ENCODE measurements at places on chromosomes 1 and 21. TPM values are rescaled to one million over a fixed set of nuclear protein-coding genes. Genes with fewer than 3 reads are reported as not detected.

PRMT2 gene
- polyA plus RNA-seq = 141 TPM

CYB561D1 gene
- 7.5 TPM for polyA plus RNA-seq

- no peak for DNase-seq
Observed at GRCh38 chr1:55870106-55870505, 654.9 kb upstream of the USP24 start.

DNA sequence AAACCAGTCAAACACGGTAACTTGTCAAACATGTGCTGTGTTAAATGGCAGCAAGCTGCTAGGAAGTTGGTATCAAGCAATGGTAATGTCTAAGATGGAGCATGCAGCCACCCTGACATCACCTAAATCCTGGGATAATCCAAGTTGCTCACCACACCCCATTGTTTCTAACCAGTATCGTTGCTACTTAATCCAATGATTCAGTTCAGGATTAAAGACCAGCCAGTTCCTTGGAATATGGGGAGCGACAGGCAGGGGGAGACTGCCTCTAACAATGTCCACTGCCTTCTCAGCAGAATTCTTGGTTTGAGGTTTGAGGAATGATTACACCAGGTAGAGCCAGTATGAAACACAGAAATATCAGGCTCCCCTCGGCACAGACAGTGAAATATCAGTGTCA is 122.1 kb upstream of the IFFO2 start:
- no peak for DNase-seq

DNA sequence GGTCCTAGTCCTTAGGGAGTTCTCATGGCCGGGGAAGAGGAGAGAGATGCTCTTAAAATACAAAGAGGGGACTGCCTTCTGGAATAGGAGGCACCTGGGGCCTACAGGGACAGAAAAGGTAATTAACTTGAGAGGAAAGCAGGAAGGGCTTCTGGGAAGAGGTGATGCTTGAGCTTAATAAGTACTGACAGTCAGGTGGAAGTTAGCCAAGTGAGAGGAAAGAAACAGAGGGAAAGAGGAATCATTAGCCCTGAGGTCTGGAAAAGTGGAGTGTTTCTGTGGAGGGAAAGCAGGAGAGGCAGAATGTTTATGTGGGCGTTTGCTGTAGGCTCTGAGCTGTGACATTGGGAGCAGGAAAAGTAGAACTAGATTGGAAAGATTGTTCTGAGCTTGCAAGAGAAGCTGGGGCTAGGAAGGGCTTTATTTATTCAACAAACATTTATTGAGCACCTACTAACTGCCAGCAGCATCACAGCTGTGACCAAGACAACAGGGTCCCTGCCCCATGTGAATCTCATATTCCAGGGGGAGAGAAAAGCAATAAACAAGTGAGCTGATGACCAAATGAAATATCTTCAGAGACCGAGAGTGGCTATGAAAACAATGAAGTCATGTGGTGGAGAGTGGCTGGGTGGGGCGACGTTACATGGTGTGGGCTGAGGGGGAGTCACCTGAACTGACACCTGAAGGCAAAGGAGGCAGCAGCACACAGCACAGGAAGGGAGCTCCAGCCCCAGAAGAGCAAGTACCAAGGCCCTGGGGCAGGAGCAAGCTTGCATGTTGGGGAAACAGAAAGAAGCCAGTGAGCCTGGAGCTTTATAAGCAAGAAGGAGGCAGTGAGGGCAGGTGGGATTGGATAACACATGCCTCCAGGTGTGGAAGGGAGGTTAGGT is 4.4 kb upstream of the FNDC5 start:
- no peak for DNase-seq

- no peak for DNase-seq
Observed at GRCh38 chr1:228548788-228549187, 61.6 kb downstream of the RNF187 start.

DNA sequence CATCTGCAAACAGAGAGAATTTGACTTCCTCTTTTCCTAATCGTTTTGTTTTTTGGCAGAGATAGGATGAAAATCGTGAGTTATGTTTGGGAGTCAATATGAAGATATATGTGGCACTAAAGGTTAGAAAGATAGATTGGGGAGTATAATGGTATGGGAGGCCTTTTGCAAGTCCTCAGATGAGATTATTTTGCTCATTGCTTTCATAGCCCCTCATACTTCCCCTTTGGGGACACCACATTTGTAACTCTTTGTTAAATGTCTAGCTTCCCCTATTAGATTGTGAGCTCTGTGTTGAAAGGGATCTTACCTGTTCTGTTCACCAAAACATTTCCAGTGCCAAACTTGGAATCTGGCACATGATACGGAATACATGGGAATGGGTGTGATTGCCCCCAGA is 30.2 kb downstream of the RAVER2 start:
- DNase-seq = no peak

DNA sequence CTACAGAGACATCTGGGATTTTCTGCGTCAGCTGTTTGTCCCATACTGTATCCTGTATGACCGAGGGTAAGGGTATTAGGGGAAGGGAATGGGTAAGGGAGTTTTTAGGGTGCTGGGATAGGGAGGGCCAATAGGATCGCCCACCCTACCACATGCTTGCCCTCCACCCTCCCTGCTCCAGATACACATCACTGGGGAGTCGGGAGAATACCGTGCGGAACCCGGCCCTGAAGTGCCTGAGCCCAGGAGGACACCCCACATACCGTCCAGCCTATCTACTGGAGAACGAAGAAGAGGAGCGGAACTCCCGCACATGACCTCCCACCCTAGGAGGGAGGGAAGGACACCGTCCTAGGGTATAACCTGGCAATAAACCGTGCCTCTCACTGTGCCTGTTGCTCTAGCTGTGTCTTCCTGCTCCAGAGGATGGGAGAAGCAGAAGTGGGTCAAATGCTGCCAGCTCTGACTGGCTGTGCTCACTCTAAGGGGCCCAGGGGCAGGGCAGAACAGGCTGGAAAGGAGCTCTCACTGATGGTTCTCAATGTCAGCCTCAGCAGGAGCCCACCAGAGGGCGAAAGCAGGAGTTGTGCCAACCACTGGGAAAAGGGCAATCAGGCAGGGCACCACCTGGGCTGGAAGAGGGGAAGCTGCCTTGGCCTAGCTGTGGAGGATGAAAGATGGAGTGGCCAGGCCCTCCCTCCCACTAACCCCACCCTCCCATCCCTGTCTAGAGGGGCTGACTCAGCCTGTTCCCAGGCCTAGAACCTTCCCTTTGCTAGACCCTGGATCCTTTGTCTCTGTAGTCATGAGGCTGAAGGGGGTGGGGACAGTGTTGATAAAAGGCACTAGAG is 440 bp upstream of the LENEP start:
- no peak for DNase-seq

DNA sequence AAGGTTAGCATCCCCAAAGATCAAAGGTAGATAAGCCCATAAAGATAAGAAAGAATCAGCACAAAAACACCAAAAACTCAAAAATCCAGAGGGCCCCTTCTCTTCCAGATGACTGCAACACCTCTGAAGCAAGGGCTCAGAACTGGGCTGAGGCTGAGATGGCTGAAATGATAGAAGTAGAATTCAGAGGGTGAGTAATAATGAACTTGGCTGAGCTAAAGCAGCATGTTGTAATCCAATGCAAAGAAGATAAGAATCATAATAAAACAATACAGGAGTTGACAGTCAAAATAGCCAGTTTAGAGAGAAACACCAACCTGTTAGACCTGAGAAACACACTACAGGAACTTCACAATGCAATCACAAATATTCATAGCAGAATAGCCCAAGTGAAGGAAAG is 406.9 kb upstream of the CXADR start:
- DNase-seq = no peak

GRCh38 chr1:24702511-24703293 is 42.5 kb upstream of the CLIC4 start:
- no peak for DNase-seq

Data from brain (organoid and tissue), 16 donors.